AG08395 (cell line): ENCODE measurements at places on chromosomes 3 and 15.

DNA sequence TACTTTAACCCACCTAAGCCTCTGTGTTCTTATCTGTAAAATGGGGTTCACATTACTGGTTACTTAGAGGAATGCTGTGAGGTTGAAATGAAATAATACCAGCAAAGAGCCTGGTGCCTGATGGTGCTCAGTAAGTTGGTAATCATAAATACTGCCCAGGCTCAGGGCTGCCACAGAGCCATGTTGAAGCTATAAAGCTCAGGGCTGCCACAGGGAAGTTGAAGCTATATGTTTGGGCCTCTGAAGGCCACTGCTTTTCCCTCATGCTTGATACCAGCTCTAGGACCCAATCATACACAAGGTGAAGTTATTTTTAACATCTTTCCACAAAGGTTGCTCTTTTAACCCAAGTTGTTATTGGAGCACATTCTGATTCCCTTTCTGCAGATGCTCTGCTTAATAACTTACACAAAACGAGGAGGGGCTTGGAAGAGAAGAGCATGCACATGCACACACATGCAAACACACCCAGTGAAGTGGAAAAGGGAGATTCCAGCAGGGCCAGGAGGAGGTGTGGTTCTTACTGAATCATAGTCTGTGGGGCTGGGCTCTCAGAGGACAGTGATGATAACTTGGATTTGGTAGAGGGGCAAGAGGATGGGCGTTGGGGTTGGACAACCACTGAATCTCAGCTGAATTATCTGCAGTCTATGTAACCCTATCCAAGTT lies 17.4 kb downstream of the PARP14 start:
- no peak for DNase-seq

- no peak for DNase-seq
Measured at GRCh38 chr3:31754575-31755278, 222.0 kb downstream of the STT3B start.

DNA sequence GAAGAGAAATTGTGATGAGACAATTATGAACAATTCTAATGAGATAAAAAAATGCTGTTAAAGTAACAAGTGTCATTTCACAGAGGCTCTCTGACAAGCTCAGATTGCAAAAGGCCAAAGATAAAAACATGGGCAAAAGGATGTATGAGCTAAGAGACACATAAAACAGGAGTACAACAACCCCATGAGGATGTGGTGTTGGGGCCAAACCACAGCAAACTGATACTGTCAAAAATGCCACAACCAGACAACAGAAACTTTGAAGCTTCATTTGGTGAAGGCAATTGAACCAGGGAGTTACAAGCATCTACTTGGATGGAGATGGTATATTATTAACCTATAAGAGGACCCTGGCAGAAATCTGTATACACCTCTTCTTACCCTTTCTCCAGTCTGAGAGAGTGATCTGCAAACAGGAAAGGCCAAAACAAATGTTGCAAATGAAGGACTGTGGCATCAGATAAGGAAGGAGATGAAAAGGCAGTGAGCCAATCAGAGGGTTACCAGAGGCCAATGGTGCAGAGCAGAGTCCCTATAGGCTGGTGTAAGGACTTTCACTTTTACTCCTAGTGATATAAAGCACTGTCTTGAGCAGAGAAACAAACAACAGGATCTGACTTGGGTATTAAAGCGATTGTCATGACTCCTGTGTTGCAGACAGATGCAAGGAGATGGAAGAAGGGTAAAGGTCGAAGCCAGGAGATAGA lies 659.0 kb downstream of the NTRK3 start:
- no peak for DNase-seq

DNA sequence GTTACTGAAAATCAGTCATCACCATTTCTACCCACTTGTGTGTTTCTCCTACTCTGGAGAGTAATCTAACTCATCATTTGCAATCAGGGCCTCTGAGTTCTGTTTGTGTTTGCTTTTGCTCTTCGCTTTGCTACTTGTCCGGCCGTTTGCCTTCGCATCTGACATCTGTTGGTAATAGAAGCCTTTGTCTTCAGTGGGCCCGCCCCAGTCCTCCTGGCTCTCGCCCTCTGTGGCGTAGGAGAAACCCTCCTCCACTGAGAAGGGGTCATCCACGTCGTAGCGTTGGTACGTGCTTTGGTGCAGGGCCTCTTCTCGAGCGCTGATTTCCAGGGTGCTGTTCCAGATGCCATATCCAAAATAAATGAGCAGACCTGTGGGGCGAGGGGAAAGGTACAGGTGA lies 48.3 kb downstream of the CLDN11 start:
- no peak for DNase-seq

GRCh38 chr15:88031461-88031860 lies 225.1 kb downstream of the NTRK3 start:
- peak; percentile 24 for DNase-seq

DNA sequence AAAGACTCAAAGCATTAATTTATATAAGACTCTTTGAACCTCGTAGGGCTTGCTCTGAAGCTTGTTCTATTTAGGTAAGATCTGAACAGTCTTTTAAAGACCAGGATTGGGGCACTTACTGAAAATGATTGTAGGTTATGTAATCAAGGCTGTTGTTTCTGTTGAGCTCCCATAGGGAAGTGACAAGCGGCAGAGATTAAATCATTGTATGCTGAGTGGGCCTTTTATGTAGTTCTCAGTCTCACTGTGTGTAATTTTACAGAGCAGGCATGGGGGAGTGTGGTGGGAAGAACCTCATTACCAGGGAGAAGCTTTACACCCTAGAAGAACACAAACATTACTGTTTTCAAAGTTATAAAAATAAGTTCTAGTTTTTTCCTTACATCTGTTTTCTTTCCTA lies 160.0 kb upstream of the SNTN start:
- no peak for DNase-seq

DNA sequence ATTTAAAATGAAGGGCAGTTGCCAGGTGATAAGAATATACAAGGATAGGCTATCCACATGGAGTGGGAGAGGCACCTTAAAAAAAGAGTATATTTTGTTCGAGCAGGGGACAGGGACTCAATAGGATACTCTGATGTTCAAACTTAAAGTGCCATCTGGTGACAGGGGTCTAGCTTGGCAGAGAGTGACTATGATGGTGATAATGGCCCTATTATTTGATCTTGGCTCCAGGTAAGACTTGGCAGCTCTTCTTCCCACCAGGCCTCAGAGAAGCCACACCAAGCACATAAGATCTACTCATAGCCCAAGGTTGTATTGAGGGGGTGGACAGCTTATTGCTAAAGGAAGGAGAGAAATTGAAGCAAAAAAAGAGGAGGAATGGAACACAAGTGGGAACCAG lies 109.0 kb upstream of the MANF start:
- no peak for DNase-seq

DNA sequence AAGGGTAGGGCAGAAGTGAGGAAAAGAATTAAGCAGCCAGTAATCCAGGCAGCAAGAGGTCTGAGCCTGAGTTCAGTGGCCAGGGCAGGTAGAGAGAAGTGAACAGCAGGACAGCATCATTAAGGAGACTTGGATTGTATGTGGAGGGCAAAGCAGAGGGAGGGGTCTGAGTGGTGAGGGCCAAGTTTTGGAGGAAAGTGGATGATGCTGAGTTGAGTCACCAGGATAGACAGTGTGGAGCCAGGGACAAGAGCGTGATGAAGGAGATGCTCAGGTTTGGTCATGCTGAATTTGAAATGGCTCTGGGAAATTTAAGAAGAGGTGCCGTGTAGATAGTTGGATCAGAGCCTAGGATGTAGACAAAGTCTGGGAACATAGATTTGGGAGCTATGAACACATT lies 93.1 kb downstream of the ARHGEF26 start:
- DNase-seq = peak; percentile 35

DNA sequence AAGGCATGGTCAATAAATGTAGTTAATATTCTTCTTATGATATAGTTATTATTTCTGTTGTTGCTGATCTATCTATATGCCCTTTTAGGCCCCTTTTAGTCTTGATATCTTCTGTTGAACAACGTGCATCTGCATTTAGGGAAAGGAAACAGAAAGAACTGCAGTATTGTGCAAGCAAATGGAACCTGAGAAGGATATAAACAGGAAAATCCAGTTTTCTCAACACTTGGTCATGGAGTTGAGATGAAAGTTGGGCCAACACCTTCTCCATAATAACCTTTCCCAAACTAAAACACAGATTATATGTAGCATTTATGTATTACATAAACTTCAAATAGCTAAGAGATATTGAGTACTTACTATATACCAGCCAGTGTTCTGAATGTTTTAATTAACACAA lies 179.7 kb downstream of the ADAMTS9 start:
- DNase-seq = no peak

DNA sequence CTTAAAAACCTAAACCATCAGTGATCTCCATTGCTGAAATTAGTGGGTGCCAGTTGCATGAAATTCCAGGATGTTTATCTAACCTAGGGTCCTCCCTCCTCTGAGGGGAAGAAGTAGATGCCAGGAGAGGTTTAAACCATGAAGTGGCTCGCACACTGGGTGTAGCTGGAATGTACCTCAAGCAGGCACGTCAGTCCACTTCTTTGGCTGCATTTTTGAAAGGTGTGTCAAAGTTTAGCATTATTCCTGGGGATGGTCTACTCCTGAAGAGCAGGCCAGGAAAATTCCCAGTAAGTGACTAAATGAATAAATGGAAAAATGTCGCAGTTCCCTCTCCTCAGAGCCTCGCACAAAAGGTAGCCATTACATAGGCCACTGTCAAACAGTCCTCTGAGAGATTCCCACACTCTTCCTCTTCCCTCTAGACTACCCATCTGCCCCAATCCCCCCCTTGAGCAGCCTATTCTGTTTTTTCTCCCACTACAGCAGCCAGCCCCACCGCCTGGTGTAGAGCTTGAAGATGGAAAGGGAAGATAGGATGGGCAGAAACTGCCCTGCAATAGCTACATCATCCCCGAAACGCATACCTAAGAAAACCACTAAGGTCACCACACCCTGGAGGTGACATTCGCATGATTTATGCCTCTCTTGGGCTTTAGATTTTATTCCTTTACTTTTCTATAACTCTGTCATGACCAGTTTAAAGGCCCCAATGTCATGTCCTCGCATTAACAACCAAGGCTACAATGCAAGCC lies 655 bp upstream of the TMOD3 start:
- no peak for DNase-seq

GRCh38 chr3:143321058-143321769 lies 201.6 kb downstream of the CHST2 start:
- no peak for DNase-seq

GRCh38 chr3:82229397-82229796 lies 468.0 kb upstream of the GBE1 start:
- DNase-seq = no peak

DNA sequence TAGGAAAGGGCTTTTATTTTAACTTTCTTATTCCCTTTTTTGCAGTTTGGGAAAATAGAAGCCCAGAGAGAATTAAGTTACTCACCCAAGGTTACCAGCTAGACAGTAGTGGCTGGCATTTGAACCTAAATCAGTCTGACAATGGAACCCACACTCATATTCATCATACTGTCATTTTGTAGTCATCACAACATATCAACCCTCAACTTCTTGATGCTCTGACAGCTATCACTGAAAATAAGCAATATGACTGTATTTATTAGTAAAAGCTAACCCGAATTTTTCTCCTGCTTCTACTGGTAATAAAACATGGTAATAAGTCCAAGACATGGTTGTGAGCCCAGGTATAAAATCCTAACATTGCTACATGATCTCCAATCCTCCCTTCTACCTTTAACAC lies 585.8 kb upstream of the UBE2E2 start:
- DNase-seq = no peak
